ENCODE measurements at places on chromosomes 4 and X.

GRCh38 chrX:64427787-64428186, 32.5 kb upstream of the MTMR8 start:
- no peak for DNase-seq

DNA sequence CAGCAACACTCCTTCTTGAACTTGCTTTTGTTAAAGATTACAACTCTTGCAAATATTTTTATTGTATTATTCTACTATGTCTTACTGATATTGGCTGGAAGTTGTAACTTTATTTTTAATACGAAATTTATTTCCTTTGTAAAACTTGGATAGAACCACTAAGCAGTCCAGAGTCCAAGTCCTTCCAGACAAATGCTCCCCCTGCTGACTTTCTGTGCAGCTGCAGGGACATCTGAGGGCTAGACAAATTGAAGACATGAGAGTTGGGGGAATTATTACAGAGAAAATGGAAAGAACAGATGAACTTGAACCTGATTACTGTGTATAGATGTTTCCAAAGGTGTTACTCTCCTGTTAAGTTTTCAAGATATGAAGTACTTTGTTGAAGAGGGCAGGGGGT, 238.8 kb downstream of the GRIA3 start:
- DNase-seq, result no peak

DNA sequence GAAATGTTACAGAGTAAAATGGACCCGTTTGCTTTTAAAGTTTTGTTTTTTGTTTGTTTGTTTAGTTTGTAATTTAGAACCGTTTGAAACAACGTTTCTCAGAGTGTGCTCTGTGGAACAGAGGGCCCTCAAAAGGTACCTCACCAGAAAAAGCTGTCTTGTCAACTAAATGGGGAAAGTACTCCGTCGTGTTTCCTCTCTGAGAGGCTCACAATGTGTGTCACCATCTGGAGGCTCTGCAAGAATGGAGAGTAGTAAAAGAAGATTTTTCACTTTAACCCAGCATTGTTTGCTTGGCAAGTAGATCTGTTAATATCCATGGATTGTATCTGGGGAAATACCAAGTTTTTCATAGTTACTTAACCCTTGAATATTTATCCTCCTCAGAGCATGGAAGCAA, 1.5 kb upstream of the ENPEP start:
- DNase-seq, result no peak

DNA sequence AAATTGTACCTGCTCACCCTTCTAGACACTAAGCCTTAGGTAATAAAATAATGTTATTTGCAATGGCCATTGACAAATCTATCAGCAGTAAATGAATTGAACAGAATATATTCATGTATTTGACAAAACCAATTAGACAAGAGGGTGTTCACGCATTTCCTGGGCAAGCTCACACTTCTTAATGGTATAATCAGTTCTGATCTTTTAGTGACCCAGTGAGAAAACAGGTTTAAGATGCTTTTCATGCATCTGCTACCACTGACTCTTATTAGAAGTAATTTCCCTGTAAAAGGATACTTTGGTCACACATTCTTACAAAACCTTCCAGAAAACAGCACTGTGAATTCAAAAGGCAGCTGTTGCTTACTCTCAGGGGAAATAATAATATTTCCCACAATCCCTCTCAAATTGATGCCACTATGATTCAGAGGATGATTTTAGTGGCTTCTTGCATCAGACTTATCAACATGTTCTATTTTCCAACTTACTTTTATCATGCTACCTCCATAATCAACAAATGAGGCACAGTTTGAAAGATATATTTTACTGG, 313.9 kb upstream of the NWD2 start:
- no peak for DNase-seq

GRCh38 chr4:183675625-183676024, 16.5 kb downstream of the TRAPPC11 start:
- no peak for DNase-seq

GRCh38 chr4:185742766-185743165, 69.2 kb downstream of the SORBS2 start:
- DNase-seq, result no peak

DNA sequence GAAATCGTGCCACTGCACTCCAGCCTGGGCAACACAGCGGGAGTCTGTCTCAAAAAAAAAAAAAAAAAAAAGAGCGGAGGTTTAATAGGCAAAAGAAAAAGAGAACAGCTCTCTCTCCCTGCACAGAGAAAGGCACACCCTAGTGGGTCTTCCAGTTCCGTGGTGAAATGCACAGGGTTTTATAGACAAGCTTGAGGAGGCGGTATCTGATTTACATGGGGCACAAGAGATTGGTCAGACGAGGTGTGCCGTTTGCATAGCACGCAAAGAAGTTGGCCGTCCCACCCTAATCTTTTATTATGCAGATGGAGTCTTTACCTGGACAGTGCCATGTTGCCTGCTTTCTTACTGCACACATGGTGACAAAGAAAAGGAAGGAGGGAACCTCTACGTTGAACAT, 33.5 kb upstream of the REST start:
- DNase-seq, result no peak

GRCh38 chr4:26105815-26106699, 192.0 kb downstream of the SMIM20 start:
- DNase-seq, result no peak

DNA sequence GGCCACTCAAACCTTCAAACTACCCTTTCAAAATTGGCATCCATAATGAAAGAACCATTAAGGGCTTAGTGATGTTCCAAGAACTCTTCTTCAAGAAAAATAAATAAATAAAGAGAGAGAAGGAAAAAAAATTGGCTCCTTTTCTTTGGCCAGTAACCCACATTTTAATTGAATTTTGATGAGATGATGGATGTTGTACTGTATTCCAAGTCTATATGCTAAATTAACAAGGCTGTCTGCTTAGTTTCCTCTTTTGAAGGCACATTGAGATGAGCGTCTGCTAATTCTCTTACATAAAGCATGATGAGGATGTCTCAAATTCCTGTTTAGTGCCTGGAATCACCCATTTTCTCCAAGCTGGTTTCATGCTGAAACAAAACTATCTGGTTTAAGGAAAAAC, 33.4 kb downstream of the PHOX2B start:
- no peak for DNase-seq

DNA sequence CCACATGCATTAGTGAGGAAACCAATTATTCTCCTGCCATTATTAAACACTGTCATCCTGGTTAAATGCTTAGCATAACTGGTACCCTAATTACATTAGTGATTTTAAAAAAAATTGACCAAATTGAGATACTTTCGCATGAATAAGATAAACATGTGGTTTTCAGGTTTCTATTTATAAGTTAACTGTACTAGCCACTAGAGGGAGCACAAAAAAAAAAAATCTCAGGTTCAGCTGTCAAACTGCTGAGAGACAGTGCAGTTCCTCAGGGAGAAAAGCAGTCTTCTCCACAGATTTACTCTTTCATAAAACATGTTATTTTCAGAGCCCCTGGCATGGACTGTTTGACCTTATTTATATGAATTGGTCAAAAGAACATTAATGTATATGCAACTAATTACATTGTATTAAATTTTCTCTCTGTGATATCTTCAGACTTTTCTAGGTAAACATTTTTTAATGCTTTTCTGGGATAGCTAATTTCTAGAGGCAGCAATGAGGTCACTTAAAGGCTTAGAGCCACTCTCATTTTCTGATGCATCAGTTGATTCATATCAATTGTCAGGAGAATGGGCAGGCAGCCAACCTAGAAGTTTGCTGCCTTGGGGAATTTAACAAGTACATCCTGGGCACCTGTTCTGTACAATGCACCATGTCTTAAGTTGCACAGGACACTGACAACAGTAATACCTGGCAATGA, 167.5 kb downstream of the CDS1 start:
- DNase-seq, result no peak

GRCh38 chr4:16056681-16057385, 27.0 kb downstream of the PROM1 start:
- DNase-seq, result no peak

DNA sequence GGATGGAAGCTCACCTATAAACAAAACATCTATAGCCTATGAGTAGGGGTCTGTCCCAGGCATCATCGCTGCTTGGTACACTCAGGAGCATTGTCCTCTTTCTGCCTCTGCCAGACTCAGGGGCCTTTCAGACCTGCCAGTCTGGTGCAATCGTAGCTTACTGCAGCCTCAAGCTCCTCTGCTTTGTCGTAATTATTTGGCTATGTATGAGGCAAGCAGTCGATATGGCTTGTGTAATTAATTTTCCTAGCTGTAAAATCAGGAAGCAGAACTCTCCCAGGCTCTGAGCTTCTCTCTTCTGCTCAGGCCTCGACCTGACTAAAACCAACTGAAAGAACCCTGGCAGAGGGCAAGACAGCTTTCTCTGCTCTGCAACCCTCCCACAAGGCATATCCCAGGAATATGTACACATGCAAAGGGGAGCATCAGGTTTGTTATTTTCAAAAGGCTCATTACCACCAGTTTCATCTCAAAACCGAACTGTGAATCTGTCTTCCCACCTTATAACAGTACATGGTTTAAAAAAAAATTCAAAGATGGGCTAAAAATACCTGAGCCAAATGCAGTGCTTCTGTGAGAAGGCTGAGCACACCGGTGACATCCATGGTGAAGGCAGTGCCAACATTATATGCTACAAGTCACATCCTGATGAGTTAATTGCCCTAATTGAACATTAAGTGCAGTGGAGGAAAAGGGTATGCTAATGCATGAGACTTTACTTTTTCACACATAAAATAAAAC, 309.2 kb upstream of the EMCN start:
- DNase-seq, result no peak

DNA sequence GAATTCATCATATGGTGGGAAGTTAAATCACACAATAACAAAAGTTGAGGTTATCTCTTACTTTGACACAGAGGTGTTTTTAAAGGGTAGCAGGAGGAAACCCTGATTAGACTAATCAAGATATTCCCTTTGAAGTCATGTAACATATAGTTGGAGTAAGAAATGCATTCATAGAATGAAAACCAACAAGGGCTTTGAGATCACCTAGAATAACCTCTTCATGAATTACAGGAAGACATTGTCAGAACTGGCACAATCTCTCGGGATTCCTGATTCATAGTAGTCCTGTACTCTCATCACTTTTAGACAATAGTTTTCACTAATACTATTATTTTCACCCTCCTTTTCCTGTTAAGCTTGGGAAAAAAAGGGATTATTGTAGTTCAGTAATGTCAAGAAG, 170.2 kb downstream of the PPP3CA start:
- no peak for DNase-seq

- no peak for DNase-seq
Observed at GRCh38 chr4:151537687-151538086, 128.7 kb downstream of the FHIP1A start.

GRCh38 chrX:151984902-151985301, 10.4 kb upstream of the GABRE start:
- DNase-seq, result no peak

- DNase-seq, result no peak
Observed at GRCh38 chrX:126065901-126066660, 100.0 kb downstream of the DCAF12L2 start.

DNA sequence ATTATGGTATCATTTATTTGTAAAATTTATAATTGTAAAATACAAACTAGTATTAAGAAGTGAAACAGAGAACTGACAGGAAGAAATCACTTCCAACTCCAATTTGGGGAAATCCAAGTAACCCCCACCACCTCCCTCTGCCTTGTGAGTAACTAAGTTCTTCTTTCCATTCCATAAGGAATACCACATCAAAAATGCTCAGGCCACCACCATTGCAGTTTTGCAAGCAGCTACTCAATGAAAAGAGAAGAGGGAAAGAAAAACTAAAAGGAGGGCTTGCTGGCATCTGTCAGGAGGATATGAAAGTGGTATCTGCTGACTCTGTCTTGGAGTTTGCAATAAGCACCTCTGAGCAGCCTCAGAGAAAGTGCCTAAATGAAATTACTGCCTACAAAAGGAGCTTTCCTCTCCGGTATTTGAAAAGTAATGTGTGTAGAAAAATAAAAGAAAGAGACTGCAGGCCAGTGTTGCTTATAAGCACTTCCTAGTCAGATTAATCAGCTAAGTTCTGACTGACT, 228.7 kb downstream of the OPHN1 start:
- DNase-seq, result no peak

GRCh38 chrX:13283950-13284546, 35.8 kb downstream of the ATXN3L start:
- no peak for DNase-seq

- DNase-seq, result no peak
Observed at GRCh38 chr4:109921384-109921808, 8.7 kb downstream of the EGF start.

- DNase-seq, result no peak
Observed at GRCh38 chrX:43741843-43742573, 85.9 kb downstream of the MAOA start.

DNA sequence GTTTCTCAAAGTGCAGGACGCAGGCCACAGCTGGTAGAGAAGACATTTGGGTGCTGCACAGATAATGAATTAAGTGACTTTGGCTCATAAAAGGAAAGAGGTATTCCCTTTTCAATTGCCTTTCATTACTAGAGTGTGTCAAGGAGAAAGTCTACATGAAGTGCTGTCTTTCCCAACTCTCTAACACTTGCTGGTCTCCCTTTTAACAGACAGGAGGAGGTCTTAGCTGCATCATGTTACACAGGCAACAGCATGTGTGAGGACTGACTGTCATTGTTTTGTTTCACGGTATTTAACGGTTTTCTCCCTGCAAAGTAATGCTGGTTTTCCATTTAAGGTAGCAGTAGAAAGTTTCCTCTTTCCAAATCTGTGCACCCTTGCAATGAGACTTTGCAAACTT, 291.3 kb upstream of the LDB2 start:
- DNase-seq, result no peak

DNA sequence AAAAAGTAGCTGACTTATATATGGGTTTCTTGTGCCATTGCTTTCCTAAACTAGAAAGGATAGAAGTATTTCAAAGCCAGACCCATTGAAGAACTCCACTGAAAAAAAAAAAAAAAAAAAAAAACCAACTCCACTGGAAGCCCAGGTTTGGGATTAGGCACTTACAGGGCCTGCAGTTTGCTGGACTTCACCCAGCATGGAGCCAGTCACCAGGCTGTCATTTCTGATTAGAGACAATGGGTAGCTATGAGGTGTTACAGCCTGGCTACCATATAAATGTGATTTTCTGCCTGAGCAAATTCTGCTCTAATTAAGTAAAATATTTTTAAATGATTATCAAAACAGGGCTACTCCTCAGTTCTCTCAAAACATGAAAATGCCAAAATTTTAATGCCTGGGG, 49.5 kb downstream of the HS6ST2 start:
- no peak for DNase-seq

- no peak for DNase-seq
Observed at GRCh38 chrX:101263766-101264165, 27.4 kb downstream of the TAF7L start.

All from stimulated activated CD4-positive, alpha-beta T cell treated with anti-CD3 and anti-CD28 coated beads, Interleukin-4, amount 100 ng/mL, for 48 hours (primary cell).